EL (cell line): ENCODE measurements at places on chromosomes 6 and 20.
A peak's percentile ranks its signal among the peaks of the same experiment; 100 is the strongest.

DNA sequence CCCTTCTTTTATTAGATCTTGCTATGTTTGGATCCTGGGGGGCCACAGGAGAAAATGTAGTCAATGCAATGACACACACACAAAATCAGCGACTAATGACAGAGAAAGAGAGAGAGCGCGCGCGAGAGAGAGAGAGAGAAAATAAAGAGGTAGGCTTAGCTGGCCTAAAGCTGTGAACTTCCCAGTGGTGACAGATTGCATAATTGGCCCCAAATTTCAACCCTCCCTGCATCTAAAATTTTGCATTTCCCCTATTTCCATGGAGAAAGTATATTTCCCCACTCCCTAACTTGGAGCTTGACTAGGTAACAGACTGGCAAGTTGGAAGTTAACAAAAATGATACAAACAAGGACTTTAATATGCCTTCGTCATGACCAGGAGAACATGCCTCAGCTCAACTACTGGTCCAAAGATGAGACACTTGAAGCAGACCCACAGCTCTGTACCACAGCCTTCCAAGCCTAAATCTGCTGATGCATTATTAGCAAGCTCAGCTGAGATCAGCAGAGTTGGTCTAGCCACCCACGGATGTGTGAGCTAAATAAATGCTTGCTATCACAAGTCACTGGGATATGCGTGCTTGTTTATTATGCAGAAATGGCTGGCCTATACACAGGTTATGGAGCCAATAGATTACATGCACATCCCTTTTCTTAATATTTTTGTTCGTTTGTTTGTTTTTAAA lies 118.1 kb upstream of the PRDM1 start:
- DNase-seq, result no peak

- no peak for DNase-seq
Observed at GRCh38 chr6:1678201-1678600, 68.5 kb downstream of the FOXC1 start.

DNA sequence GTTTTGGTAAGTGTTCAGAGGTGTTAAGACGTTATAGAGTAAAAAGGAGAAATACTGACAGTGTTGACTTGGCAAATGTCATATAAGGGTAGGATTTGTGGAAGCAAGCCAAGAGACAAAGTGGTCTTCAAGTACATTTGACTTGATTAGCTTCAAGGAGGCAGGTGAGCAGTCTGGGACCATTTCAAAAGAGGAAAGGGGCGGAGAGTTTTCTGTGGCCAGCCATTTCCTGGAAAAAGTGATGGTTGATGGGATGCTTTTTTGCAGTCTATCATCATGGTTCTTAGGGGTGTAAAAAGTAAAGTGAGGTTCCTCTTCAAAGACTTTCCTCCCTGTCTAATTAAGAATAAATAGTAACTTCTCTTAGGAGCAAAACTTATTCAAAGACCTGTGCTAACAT lies 28.7 kb downstream of the FKBP1A start:
- no peak for DNase-seq

GRCh38 chr6:7087066-7087465 lies 20.7 kb upstream of the RREB1 start:
- peak; percentile 37 for DNase-seq

DNA sequence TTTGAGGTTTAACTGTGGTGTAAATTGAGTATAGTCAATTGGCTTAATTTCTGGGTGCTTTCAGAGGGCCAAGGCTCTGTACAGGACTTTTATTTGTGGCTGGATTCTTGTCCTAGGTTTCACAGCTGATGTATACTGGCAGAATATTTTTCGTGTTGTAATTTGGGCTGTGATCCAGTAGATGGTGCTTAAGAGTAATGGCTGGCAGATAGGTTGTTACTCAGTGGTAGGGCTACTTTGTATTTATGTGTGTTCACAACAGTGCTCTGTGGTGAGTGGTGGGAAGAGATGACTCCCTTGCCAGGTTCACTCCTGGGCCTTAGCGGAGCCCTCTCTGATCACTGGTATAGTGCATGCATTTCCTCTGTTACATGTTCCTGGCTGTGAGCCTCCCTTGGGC lies 34.5 kb upstream of the FERMT1 start:
- DNase-seq, result no peak

- peak; percentile 23 for DNase-seq
Observed at GRCh38 chr20:40390654-40391053, 298.4 kb downstream of the MAFB start.

DNA sequence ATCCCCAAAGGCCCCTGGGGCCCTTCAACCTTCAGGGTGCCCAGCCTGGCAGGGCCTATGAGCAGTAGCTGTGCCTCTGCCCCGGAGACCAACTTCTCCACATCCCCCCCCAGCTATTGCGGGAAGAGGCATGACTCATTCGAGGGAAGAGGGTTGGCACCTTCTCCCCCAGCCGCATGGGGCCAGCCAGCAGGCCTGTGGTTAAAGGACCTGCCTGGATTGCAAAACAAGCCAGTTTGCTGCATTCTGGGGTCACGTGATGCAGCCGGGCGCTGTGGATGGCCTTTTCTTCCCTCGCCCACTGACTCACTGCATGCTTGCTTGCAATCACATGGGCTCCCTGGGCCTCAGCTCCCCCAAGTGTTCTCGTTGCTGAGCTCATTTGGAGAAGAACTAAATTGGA lies 182.5 kb downstream of the MAFB start:
- peak; percentile 98 for DNase-seq

GRCh38 chr6:137272403-137272802 lies 53.2 kb upstream of the IFNGR1 start:
- no peak for DNase-seq

GRCh38 chr6:40346246-40346645 lies 240.9 kb downstream of the LRFN2 start:
- no peak for DNase-seq

- DNase-seq, result no peak
Observed at GRCh38 chr6:9089724-9090123, 654.4 kb upstream of the SLC35B3 start.

DNA sequence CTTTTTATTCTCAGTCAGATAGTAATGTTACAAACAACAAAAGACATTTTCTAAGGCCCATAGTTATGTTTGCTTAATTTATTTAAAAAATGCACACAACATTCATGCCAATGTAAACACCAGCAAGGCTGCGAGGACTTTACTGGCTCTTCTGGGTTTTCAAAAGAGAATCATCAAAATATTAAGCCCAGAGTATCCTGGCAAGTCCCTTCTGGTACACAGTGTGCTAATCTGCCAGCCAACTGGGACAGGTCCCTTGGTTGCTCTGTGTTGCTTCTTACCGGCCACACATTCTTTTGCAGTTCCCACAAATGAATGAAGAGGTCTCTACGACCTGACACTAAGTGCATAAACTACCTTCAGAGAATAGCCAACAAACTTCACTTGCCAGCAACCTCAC lies 42.6 kb upstream of the SPDEF start:
- DNase-seq, result no peak

DNA sequence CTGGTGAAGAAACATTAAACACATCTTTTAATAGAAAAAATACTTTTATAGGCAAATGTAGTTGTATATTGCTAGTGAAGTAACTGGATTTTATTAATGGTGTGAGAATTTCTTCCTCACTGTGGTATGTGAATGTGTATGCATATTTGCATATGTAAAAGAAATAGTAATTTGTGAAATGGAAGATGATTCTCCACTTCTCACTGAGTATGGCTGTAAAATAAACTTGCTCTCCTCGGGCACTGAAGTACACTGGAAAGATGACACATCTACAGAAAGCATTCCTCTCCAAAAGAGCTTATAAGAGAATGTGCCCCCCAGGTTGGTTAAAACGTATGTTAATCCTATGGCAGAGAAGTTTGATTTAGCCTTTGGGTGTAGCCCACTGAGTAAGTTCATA lies 155.5 kb downstream of the LPA start:
- no peak for DNase-seq

DNA sequence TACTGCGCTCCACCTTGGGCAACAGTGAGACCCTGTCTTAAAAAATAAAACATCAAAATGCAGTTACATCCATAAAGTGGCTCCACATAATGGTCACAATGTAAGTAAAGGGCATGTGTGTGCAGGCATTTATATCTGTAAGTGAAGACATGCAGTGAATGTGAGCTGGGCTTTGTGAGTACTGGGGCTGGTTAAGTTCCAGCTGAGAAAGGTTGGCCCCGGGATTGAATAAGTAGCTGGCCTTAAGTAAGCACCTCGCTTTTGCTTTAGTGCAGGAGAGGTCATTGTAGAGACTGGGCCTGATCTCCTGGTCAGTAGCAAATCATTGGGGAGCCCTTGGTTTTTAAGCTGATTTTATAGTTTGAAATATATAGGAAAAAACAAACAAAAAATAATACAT lies 8.0 kb downstream of the QKI start:
- no peak for DNase-seq
